ENCODE measurements at places on chromosomes 5 and 9. TPM values are rescaled to one million over a fixed set of nuclear protein-coding genes. Genes with fewer than 3 reads are reported as not detected.

The ISL1 gene
- not detected for total RNA-seq

The PDE8B gene
- total RNA-seq, result 0.14 TPM

The IRX1 gene
- total RNA-seq, result not detected

The ADAMTS13 gene
- total RNA-seq, result 1.00 TPM

The STPG3 gene
- not detected for total RNA-seq

The ABHD17B gene
- total RNA-seq, result 20.7 TPM

The ACSL6 gene
- total RNA-seq, result 0.09 TPM
